NCI-H774 (cell line): ENCODE measurements at places on chromosomes 16 and 17.
A peak's percentile ranks its signal among the peaks of the same experiment; 100 is the strongest.

GRCh38 chr17:2395258-2396181 is 5.3 kb downstream of the MNT start:
- DNase-seq: no peak

- no peak for DNase-seq
Measured at GRCh38 chr16:4465977-4466779, 8.2 kb downstream of the NMRAL1 start.

DNA sequence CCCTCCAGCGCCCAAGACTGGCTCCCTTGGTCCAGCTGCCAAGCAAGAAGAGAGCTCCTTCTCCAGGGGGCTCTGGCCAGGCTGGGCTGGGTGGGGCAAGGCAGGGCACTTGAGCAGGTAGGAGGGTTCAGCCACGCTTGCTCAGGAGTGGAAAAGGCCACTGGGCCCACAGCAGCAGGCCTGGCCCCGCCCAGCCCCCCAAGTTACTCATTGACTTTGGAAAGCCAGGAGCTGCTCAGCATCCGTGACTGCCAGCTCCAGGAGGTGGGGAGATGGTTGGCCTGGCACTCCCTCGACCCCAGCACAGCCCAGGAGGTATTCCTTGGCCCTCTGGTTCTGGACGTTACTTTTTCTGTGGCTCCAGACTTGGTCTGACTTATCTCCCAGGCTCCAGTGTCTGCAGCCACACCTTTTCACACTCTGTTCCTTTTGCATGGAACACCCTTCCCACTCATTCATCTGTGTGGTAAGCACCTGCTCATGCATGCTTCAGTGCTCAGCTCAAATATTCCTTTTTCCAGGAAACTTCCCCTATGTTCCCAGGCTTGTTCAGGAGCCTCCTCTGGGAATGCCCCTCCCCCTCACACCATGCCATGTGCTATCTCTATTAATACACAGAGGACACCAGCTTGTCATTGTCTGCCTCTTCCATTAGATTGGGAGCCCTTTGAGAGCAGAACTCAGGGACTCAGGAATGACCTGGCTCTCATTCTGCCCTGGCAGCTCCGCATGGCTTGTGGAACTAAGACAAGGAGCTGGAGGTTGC is at the start of gene CDH16:
Gene CDH16 (minus strand): TSS at position 83 of the 766 bp plus-strand sequence. CDS start 820 bp downstream, outside the sequence.
- no peak for DNase-seq

DNA sequence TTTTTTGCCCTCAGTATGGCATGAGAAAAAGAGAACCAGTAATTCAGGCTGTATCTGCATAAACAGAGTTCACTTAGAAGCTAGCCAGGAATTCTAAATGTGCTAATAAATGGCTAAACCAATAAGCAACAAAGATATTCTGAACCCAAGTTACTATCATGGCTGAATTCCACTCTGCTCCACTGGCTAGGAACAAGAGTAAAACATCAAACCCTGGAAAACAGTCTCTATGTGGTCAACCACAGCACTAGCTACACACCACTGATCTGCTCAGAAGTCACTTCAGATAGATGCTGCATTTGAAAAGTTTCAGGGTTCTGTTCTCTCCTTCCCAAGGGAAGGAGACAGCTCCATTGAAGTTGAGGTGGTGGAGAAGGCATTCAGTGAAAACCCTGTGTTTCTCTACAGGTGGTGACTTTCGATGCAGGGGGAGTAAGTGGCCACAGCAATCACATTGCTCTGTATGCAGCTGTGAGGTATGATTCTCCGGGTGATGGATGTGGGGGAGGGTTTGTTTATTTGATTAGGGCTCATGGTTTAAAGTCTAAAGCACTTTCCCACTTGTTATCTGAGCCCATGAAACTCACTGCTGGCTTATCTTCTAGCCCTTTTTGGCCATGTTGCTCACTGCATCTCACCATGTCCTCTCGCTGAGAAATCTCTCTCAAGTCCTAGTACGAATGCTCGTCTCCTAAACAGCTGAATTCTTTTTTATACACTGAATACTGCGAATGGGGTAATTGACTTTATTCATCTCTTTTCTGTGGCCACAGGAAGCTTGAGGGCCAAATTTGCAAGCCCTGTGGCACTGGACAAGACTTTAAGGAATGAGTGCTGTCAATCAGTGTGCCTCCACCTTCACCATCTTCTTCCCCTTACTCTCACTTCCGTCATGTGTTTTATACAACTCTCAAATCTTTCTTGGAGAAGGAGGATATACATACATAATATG is 39.9 kb downstream of the CENPV start:
- no peak for DNase-seq

DNA sequence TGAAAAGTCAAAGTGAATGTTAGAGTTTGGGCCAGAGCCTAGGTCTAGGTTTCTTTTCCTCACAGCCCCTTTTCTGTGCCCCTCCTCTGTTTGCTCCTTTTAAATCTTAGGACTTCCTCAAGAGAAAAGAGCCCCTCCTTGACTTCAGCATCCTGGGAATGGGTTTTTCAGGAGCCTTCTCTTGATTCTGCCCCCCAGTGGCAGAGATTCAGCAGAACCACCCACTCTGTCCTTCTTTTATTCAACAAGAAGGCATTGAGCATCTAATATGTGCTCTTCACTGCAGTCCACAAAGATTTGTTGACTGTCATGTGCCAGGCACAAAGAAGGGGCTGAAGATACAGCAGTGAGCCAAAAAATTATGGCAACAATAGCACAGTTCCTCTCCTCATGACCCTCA is 270.8 kb upstream of the CDH5 start:
- DNase-seq: no peak

DNA sequence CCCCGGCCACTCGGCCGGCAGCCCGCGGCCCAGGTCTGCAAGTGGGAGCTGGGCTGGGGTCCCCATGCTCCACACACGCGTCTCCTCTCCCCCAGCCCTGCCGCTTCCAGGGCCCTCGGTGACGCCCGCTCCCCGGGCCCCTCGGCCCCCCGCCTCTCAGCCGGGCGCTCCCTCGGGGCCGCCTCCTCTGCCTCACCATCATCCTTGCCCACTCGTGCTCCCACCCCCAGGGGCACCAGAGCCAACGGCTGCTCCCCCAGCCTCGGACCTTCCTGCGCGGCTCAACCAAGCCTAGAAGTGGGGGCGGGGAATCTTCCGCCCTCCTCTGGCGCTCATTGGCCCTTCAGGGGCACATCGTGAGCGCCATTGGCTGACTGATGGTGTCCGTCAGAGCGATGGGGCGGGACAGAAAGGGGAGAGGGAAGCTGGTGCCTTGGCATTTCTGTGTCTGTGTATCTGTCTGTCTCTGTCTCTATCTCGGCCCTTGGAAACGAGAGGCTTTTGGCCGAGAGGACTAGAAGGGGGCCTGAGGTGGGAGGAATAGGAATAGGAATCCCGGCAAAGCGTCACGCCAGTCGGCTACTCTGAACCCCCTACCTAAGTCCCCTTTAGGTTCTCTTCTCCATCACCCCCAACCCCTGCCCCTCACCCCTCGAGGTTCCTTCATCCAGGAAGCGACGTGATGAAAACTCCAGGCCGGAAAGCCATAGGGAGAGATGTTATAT is 88.9 kb downstream of the CDC27 start:
- peak; percentile 96 for DNase-seq

GRCh38 chr16:8971416-8971815 is 7.7 kb upstream of the USP7 start:
- DNase-seq: no peak

GRCh38 chr17:76868176-76868668 is at the start of gene MGAT5B:
Gene MGAT5B, plus strand, starts transcription at chr17:76868404. Its CDS starts 626 bp downstream, at chr17:76869030.
- DNase-seq: peak; percentile 92

DNA sequence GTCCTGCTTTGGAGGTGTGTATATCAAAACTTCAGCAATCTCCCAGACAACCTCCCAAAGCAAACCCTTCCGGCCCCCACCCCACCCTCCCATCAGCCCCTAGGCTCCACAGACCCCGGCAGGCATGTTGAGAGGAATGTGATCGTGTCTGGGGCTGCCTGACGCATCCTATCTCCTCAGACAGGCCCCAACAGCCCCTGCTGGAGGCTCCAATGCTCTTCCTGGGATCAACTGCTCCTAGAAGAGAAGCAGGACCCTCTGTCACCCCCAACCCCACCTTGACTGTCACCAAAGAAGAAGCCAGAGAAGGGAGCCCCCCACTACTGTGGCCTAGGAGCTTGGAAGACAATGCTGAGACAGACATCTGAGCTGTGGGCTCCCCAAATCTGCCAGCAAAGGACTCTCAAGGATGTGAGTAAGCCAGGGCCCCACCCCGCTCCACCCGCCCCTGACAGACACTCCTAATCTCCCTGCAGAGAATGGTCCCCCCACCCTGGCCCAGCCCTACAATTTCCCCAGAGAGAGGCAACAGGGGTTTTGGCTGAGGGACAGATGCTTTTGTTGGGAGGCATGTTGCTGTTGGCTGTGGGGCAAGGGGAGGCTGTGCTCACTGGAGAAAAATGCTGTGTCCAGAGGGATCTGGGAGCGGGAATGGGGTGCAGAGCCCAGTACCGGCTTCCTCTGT is 1.6 kb upstream of the KRT14 start:
- no peak for DNase-seq

GRCh38 chr17:40124279-40125141 is 2.7 kb downstream of the MSL1 start:
- DNase-seq: peak; percentile 16

GRCh38 chr16:4093495-4094126 is 22.6 kb downstream of the ADCY9 start:
- DNase-seq: no peak

GRCh38 chr17:38421171-38421841 is 7.0 kb upstream of the ARHGAP23 start:
- no peak for DNase-seq

- DNase-seq: no peak
Measured at GRCh38 chr17:81161972-81162371, 3.3 kb upstream of the PVALEF start.

DNA sequence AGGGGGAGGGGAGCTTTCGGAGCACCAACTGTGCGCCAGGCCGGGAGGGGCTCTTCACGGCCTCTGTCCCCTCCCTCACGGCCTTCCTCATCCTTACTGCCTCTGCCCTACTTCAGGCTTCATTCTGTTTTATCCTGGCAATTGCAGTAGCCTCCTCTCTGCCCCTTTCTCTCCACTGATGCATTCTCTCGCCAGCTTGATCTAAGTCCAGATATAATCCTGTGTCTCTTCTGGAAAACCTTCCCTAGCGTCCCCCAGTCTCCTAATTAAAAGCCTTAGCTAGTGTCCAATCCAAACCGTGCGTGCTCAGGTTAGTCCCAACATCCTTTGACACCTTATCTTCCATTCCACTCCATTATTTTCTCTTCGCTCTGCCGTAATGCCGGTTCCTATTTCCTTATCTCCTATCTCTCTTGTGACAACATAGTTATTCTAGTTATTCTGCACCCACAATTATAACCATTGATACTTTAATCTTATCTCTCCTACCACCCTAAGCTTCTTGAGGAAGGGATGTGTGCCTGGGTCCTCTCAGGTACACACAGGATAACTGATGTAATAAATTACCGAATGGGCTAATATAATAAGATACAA is 869 bp downstream of the ZNF48 start:
- DNase-seq: no peak

GRCh38 chr17:67891481-67892119 is 66.3 kb downstream of the BPTF start:
- DNase-seq: no peak

- DNase-seq: no peak
Measured at GRCh38 chr17:29149431-29150064, 30.6 kb downstream of the MYO18A start.

GRCh38 chr17:16814439-16814838 is 124.4 kb downstream of the CCDC144A start:
- DNase-seq: no peak

DNA sequence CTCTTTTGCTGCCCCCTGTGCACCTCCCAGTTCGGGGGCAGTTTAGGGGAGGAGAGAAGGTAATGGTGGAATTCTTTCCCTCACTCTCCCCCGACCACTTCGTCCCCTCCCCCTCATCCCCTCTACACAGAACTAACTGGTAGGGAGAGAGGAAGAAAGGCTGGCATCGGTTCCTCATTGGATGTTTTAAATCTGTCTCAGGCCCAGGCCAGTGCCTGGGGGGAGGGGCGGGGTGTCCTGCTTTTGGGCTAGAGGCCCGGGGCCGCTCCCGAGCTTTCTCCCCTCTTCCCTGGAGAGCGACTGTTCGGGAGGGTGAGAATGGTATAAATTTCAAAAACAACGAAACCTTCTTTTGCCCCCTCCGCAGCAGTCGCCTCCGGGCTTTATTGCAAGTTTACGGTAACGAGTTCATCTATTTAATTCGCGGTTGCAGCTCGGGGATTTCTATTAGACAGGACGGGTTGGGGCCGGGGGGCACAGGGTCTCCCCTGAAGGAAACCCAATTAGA is at the start of gene PRAC2:
Gene PRAC2 (plus strand): TSS at position 271 of the 508 bp plus-strand sequence. CDS start 1,226 bp downstream, outside the sequence.
- no peak for DNase-seq

DNA sequence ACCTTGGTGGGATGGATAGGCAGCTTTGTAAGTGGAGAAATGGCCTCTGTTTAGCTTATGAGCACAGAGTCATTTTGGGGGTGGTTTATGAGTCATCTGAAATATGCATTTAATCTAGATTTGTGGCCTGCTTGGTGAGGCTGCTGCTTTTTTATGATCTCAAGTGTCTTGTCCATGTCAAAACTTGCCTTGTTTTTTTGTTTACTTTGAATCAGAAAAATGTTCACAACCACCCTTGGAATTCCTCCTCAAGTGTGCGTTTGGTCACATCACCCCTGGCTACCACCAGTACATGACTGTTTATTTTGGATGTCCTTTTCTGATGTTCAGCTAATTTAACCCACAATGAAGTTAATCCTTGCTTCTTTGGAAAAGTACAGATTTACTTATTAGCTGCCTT is 64.6 kb downstream of the FTO start:
- DNase-seq: no peak

DNA sequence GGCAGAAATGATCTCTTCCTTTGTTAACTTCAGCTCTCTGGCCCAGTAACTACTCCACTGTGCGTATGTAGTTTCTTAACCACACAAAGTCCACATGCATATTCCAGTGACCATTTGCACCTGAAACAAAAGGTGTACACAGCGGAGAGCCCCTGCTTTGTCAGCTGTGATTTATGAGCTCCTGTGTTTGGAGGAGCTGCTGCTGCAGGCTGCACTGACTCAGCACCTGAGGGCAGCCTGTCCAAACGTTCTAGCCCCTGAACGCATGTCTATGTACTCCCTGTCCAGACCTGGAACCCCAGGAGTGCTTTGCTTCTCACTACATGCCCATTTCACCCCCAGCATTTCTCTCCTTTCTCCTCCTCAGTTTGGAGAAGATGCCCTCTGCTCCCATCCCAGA is 216.1 kb downstream of the ABCC12 start:
- peak; percentile 58 for DNase-seq
